ENCODE measurements at places on chromosomes 16 and 17.

GRCh38 chr16:53556521-53556920, 53.5 kb upstream of the AKTIP start:
- DNase-seq = no peak

DNA sequence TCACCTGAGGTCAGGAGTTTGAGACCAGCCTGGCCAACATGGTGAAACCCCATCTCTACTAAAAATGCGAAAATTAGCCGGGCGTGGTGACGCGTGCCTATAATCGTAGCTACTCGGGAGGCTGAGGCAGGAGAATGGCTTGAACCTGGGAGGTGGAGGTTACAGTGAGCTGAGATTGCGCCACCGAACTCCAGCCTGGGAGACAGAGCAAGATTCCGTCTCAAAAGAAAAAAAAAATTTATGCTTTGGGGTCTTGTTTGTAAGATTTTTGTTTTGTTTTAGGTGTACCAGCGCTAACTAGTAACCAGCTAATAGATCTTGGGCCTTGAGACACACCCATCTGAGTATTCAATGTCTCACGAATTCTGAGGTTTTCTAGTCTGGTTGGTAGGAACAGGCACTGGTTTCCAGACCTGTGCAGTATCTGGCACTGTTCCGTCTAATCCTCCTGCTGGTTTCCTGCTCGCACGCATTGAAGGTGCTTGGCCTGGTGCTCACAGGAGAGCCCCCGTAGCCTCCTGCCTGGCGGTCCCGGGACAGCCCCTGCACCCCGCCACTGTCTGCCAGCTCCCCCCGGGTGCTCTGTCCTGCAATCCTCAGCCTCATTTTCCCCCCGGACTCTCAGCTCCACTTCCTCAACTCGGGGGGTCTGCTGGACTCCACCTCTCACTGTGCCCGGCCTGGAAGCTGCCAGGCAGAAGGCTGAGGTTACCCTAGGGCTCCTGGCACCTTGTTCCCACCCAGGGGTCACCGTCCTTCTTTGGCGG, 10.6 kb upstream of the DUS1L start:
- no peak for DNase-seq

- DNase-seq = no peak
Measured at GRCh38 chr17:6779411-6779810, 3.4 kb downstream of the FBXO39 start.

- no peak for DNase-seq
Measured at GRCh38 chr16:49639739-49640431, 216.0 kb downstream of the ZNF423 start.

DNA sequence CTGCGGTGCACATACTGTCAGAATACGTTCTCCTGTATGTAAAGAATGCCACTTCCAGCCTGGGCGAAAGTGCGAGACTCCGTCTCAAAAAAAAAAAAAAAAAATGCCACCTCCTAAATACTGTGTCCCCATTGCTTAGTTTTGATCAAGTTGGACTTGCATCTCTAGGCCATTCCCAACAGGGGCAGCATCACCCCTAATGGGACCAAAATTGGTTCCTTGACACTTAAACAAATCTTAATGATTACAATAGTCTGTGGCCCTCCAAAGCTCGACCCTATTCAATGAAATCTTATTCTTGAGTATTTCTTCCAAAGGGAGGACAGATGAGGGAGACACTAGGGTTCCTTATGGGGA, 154.7 kb upstream of the PLCG2 start:
- DNase-seq = no peak

Data from activated effector memory CD4-positive, alpha-beta T cell treated with anti-CD3 and anti-CD28 coated beads, Interleukin-2, amount 50 U/mL, for 16 hours (primary cell).